Coronary artery (tissue), 2 donors: ENCODE measurements at places on chromosomes 5 and 9.

- DNase-seq: no peak
These were observed 19.6 kb upstream of the ISOC1 start for GRCh38 chr5:129074903-129075302.

DNA sequence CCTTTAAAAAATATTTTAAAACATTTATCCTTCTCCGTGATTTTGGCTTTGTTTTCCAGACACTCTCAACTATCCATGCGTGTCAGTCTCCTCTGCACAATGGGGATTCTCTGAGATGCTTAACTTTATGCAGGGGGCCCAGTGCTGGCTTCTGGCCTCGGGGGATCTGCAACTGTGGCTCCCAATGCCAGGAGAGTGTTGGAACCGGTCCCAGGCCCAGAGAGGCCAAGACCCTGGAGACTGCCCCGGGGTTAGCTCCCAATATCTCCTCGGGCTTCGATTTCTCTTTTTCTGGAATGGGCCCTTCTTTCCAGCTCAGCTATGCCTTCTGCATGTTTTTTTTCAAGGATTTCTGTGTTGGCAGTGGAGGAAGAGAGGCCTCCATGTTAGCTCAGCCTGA is 20.1 kb upstream of the SARDH start:
- DNase-seq: peak; percentile 61

DNA sequence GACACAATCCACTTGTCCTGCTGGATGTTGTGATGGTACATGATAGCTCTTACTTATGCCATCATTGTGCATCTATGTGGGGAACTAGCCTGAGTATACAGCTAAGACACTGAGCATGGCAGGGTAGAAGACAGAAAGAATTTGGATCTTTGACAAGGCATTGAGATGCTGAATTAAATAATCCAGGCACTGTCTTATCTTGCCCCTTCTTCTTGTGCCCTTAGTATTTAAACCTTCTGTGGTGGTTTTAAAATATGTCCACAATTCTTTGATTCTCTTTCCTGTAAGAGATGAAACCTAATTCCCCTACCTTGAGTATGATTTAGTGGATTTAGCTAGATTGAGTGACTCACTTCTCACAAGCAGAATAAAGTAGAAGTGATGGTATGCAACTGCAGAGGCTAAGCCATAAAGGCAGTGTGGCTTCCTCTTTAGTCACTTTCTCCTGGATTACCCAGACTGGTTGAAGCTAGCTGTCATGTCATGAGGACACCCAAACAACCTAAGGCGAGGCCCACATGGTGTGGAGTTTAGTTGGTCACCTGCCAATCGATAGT is 174.0 kb upstream of the NREP start:
- no peak for DNase-seq

GRCh38 chr5:74373076-74373475 is 267.5 kb downstream of the ENC1 start:
- no peak for DNase-seq

DNA sequence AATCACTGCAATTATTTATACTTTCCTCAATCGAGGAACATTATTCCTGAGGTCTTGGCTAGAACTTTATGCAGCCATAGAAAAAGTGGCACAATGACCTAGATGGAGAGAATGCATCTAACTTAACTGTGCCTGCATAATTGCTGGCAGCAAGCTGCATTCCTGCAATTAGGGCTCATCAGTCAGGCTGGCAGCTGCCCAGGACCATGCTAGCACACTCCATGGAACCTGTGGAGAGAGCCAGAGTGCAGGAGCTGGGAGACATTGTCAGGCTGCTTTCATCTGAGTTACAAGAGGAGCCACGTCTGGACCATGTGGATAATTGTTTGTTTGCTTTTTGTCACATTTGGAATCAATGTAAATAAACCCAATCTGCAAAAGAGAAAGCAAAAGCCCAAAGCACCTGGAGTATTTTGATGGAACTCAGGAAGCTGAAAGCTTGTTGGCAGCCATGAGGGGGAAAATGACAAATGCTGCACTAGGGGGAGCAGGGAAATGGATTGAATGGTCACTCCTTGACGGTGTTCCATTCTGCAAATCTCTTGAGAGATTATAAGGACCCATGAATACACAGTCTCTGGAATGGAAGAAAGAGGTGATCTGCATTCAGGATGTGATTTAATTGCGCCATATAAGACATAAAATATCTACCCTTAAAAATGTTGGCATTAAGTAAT is 839.9 kb downstream of the MAT2B start:
- DNase-seq: no peak

- no peak for DNase-seq
These were observed 266.8 kb downstream of the AOPEP start for GRCh38 chr9:94993160-94993820.

GRCh38 chr5:141839015-141839513 is 39.1 kb downstream of the PCDH1 start:
- no peak for DNase-seq

DNA sequence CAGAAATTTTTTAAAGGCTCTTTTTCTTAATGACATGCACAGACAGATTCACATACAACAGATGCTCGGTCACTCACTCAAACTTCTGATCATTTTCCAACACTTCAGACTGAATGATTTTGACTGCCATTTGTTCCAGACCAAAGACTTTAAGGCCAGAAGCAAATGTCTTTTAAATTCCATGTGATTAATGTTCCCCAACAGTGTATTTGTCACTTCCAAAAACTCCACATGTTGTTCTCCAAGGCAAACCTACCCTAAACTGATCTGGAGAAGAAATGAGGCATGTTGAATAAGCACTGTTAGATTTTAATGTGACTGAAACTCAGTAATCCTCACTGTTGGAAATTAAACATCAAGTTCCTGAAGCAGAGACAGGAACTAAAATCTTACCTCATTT is 366.7 kb downstream of the GABRG2 start:
- DNase-seq: no peak

GRCh38 chr5:175855041-175855720 is 16.2 kb upstream of the CPLX2 start:
- no peak for DNase-seq

- no peak for DNase-seq
These were observed 488.2 kb downstream of the TLE4 start for GRCh38 chr9:80059979-80060378.

DNA sequence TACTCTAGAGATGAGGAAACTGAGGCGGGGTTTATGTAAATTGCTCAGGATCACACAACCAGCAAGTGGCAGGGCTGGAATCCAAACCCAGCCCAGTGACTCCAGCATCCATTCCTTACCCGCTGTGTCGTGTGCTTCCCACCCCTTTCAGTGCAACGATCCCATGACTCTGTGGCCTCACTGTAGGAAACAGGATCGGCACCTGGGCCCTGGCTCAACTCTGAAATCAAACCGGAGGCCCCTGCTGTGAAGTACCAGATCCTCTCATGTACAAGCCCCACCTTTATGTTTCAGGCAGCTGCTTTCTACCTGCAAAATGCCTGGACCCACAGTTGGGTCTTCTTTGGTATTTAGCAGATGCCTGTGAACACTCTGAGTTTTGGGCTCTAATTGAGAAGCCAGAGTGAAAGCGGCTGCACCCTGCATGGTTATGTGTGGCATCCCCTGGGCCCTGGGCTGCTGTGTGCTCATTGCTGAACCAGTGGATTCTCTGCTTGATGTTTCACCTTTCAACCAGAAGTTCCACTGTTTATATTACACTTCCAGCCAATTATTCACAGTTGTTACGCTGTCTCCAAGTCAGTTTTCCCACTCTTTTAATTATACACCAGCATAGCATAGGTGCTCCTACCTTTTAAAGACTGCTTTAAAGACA is 36.7 kb downstream of the ABLIM3 start:
- no peak for DNase-seq

DNA sequence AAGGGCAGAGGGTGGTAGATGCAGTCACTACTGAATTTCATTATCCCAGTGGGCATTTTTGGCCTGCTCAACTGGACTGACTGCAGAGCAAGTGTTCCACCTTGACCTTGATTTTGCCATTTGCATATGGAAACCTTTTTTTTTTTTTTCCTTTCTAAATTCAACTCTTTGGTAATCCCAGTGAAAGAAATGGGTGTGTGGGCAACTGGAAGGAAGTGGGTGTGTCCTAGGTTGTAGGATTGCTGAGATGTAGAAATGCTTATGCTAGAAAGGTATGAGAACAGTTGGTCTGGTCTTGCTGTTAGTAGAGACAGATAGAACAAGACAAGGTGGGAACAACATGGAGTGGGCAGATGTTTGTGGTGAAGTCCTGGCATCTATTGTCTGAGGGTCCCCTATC is 7.8 kb upstream of the IL12B start:
- no peak for DNase-seq

DNA sequence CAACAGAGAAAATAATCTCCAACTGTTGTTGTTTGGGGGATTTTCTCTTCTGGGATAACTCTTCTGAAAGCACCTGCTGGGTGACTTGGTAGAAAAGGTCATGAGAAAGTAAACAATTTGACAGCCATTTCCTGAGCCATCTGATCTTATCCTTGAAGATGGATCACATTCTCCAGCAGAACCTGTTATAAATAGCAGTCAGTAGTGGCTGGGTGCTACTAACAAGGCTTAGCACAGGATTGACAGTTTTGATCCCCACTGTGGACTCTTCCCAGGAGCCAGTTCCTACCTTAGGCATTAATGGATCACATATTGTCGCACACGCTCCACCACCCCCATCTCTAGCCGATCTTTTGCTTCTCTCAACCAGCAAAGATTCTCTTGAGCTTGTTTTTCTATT is 220.2 kb downstream of the PLK2 start:
- DNase-seq: no peak

GRCh38 chr9:130746434-130747212 is 53.0 kb downstream of the EXOSC2 start:
- no peak for DNase-seq

DNA sequence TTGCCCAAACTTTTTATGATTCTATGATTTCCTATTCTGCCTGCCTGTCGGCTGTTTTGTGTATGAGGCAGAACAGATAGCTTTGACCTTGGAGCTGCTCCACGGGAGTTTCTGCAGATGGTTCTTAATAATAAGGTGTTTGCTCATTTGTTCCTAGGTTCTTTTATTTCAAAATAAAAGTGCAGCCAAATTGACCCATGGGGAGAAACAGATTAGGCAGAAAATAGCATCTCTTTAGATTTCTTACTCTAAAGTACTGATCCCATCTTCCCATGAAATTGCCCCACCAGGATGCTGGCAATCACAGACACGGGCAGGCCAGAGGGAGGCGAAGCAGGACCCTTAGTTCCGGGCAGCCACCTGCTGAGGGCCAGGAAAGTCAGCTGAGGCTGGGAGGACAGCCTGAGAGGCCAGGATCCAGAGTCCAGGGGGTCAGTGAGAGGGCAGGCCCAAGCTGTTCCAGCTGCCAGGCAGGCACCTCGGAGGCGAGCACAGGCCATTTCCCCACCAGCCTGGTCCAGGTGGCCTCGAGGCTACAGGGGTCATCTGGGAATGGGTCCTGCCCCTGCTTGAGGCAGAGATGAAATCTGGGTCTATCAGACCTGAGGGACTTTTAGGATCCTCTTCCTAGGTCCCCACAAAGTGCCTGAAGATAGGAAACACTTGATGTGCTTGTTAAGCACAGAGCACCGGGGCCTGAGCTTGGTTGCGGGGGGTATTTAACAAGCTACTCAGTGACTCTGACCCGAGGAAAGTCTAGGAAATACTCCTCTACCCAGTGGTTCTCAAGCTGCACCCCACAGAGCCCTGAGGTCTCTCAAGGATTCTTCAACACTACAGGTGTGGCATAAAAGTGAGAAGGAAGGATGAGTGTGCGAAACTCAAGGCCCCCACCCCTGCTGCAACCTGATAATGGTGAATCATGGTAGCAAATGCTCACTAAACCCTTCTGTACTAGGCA is 145.4 kb downstream of the CMYA5 start:
- peak; percentile 50 for DNase-seq

- DNase-seq: no peak
These were observed 42.5 kb downstream of the GNA14 start for GRCh38 chr9:77605449-77606220.

- no peak for DNase-seq
These were observed 136.2 kb downstream of the TARS1 start for GRCh38 chr5:33576726-33577590.

- no peak for DNase-seq
These were observed 35.7 kb upstream of the TXN start for GRCh38 chr9:110291921-110292557.

DNA sequence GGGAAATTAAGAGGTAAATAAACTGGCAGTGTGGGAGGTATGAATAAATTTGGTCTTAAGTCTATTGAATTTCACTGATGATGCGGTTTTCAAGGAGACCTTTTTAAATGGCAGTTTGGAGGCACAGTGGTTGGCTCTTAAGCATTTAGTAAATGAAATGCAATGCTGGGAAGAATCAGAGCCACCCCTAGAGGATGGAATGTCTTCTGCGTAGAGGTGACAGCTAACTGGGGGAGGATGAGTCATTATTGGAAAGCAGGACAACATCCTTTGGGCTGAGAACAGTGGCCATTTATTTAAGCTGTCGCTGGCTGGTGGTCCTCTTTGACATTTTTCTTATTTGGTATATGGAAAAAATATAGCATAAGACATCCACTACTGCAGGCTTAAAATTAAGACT is 163.2 kb downstream of the SH3GL2 start:
- DNase-seq: no peak

DNA sequence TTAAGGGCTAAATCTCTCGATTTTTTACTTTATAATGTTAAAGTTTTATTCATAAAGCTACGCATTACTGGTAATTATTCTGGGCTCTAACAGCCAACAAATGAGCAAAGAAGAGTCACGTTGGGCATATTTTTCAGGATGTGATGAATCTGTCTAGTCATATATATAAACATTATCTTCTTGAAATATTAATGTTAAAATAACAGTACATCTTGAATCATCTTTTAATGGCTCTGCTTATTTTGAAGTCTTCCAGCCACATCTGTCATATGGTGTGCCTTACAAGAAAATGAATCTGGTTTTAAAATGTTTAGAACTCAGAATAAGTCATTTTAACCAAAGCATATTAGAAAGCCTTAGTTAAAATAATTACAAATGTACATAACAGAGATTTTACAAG is 96.9 kb downstream of the CWC27 start:
- DNase-seq: no peak

- DNase-seq: no peak
These were observed 53.8 kb downstream of the CD180 start for GRCh38 chr5:67142816-67143215.

DNA sequence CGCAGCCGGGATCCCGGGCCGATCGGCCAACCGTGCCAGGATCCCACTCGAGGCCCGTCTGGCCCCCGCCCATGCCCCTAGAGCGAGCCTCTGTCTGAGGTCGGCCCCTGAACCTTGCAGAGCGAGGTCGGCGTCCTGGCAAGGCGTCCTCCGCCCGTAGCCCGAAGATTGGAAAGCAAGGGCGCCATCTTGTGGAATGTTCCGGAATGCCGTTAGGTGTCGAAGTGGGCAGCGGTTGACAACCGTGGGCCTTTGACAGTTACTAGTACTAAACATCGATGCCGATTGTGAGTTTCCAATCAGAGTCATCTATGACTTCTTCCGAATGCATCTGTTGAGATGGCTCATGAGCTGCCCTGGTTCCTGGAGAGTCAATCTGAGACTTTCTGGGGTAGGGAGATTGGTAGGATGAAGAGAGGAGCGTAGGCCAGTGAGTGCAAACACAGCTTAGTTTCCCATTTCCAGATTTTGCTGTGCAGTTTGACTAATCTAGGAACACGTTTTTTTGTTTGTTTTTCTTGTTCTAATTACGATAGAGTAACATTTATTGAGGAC is 923 bp upstream of the PLK2 start:
- no peak for DNase-seq
